Heart right ventricle (tissue), 16 donors: ENCODE measurements at places on chromosomes 6 and 20. TPM values are rescaled to one million over a fixed set of nuclear protein-coding genes. Genes with fewer than 3 reads are reported as not detected.

DNA sequence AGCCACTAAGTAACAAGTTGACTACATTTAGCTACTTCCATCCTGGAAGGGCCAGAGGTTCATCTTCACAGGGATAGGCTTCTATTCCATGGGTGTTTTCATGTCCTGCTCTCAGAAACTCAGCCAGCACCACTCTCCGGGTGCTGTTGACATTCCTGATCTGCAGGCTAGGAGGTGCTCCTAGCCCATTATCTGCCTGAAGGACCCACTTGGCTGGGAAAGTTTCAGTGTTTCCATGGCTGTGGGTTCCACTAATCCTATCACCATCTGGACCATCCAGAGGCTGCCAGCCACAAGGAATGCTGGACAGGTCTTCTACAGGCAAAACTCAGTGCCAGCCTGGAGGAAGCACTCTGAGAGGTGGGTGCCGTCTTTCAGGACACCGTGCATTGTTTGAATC lies 45.2 kb downstream of the HLA-G start:
- DNase-seq: no peak

DNA sequence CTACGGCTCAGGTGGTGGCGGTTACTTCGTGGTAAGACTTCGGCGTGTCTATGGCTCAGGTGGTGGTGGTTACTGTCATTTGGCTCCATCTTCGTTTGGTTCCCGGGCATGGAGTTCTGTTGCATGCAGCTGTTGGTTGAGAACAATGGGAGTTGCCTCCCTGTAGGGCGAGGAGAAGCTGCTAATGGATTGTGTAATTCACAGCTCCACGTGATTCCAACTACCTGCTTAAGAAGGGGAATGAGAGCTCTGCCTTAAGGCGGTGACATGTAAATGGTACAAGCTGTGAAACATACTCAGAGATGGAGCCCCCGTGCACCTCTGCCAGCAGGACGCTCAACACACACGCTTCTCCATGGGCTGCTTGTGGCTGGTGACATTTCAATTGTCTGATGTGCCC lies 12.4 kb upstream of the DACT2 start:
- no peak for DNase-seq

- DNase-seq: no peak
Observed at GRCh38 chr6:168209420-168209819, 110.2 kb downstream of the DACT2 start.

DNA sequence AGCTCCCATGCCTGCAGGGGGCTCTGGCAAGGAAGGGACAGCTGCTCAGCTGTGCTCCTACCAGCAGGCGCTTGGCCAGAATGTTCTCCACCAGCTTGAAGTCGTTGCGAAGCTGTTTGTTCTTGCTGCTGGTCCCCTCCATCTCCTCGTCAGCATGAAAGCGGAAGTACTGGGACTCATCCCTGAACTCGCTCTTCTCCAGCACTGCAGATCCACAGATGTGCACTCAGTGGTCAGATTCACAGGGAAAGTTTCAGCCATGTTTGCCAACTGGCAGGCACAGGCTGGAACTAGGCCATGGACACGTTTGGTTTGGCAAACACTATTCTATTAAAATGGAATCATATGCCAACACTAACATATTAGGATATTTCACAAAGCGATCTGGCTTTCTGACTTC lies 167.9 kb downstream of the PREX1 start:
- DNase-seq: no peak

RPN2 gene
- 166 TPM for polyA plus RNA-seq

AVP gene
- polyA plus RNA-seq: not detected

CSNK2A1 gene
- polyA plus RNA-seq: 21.4 TPM

GSTA1 gene
- polyA plus RNA-seq: not detected
